ENCODE measurements at places on chromosomes 6 and 20. TPM values are rescaled to one million over a fixed set of nuclear protein-coding genes. Genes with fewer than 3 reads are reported as not detected.

The BNIP5 gene
- not detected for total RNA-seq

DNA sequence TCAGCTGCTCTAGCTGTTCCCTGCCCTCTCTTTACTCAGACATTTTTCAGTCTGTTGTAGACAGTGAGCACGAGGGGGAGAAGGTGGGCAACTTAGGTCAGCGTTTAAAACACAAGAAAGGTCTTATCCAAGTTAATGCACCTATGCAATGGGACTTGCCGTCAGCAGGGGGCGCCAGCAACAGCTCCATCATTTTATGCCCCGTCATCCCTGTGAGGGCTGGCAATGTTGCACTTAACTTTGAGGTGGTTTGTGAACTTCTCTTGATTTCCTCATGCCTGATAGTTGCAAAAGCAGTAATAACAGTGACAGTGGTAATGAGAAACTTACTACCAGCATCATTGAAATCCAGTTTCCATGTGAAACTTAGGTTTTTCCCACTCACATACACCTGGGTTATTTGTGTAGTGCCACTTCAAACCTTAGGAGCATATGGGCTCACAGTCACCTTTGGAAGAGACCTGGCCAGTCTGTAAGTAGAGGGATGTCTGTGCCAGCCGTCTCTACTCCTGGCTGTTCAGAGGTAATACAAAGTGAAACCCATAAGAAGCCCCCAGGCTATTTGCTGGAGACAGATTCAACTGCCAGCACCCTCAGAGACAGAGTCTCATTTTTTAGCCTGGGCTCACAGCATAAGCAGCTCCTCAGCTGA lies 44.9 kb upstream of the ID1 start:
- peak; percentile 83 for DNase-seq

DNA sequence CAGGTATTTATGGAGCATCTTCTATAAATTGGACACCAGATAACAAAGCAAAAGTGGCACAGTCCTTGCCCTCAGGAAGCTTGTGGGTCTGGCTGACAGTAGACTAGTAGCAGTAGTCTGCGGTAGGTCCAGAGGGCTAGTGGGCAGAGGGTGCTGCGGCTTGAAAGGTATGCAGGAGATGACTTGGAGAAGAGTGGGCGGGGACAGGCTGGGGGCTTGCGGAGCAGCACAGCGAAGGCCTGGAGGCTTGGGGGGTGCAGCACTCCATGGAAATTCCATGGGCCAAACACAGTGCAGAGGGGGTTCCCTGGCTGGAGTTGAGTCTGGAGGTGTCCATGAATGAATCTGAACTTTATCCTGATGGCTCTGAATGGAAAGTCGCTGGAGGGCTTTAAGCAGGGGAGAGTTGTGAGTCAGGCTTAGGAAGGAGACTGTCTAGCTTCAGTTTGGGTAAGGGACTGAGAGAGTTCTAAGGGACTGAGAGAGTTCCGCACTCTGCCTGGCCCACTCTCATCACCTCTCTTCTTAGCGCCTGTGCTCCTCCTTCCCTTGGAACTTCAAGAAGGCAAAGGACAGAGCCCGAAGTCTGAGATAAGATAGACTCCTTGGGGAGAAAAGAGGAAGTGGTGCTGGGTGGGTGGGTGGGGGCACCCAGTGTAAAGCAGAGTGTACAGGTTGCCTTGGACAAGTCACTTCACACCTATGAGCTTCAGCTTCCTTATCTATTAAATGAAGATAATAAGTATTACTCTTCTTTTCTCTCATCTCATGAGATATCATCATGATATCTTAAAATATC lies 8.8 kb downstream of the PKIG start:
- no peak for DNase-seq

GRCh38 chr6:85125526-85125925 lies 324.4 kb upstream of the NT5E start:
- no peak for DNase-seq

The ZC2HC1B gene
- not detected for total RNA-seq

The OR5V1 gene
- not detected for total RNA-seq

- DNase-seq, result peak; percentile 79
Observed at GRCh38 chr6:135880066-135880972, 28.8 kb downstream of the PDE7B start.

DNA sequence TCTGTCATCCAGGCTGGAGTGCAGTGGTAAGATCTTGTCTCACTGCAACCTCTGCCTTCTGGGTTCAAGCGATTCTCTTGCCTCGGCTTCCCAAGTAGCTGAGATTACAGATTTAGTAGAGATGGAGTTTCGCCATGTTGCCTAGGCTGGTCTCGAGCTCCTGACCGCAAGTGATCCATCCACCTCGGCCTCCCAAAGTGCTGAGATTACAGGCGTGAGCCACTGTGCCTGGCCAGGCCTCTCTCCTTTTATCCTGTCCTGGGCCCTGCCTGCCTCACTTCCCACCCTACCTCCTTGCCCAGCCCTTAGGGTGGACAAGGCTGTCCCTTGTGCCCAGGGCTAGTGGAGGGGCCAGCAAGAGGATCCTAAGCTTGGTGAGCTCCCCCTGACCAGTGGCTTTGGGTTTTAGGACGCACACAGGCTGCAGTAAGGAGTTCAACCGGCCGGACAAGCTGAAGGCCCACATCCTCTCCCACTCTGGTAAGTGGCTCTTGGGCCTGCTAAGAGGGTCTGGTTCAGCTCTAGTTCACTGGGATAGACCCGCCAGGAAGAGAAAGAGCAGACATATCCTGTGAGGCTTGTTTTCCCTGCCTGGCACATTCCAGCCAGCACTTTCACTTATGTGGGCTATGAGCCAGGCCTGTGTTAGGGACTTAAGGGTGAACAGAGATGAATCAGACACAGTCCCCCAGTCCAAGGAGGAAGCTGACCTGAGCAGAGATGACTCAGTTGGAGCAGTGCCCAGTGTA lies 21.9 kb upstream of the CHMP4B start:
- DNase-seq, result no peak

The KIF25 gene
- not detected for total RNA-seq

The THBD gene
- total RNA-seq, result not detected

DNA sequence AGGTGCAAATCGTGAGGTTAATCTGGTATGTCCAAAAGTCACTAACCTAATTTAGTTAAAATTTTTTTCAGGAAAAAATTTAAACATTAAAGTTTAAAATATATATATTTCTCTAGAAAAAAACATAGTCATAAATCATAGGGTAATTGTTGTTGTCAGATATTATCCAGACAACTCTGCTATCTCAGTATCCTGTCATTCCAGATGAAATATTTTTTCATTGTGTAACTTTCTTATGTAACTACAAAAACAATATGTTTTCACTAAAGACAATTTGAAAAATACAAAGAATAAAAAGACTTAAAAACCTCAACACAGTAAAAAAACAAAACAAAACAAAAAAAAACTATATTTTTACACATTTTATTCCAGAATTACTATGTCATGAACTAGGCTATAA lies 57.6 kb downstream of the TENT5A start:
- no peak for DNase-seq

The HCK gene
- total RNA-seq, result not detected

The SMLR1 gene
- total RNA-seq, result not detected

DNA sequence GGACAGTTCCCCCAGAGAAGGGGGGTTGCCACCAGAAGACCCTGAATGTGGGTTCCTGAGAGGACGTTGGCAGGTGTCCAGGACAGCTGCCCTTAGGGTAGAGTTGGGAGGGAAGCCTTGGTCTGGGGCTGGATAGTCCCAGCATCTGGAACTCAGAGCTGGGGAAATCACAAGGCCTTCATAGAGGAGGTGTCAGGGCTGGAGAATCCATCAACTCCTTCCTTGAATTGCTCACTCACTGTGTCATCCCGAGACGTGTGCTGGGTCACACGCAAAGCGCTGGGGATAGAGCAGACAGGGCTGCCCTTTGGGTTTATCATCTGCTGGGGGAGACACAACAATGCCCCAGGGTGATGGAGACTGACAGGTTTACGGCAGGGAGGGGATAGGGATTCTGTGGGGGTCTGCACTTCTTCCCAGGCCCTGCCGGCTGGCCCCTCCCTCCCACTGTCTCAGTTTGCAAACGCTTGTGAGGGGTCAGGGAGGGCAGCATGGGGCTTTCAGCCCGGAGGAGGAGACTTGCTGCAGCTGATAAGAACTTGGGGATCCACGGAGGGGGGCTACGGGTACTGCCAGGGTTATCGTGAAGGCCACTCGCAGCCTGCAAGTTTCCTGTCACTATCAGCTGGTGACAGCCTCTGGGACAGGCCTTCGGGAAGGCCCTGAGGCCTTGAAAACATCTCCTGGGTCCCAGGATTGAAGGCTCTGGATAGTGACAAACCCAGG lies 18.6 kb downstream of the RBM38 start:
- no peak for DNase-seq

All from activated CD4-positive, alpha-beta T cell treated with anti-CD3 and anti-CD28 coated beads, Interleukin-2, amount 10 ng/mL, durations not matched to agents 7 days and 5 days (primary cell).